ENCODE measurements at places on chromosomes 2 and 18.

GRCh38 chr18:70981400-70982140, 692.7 kb downstream of the SOCS6 start:
- no peak for DNase-seq

GRCh38 chr2:150853263-150853662, 365.8 kb upstream of the RND3 start:
- no peak for DNase-seq

- no peak for DNase-seq
These were observed 9.9 kb downstream of the TLK1 start for GRCh38 chr2:171150694-171151285.

DNA sequence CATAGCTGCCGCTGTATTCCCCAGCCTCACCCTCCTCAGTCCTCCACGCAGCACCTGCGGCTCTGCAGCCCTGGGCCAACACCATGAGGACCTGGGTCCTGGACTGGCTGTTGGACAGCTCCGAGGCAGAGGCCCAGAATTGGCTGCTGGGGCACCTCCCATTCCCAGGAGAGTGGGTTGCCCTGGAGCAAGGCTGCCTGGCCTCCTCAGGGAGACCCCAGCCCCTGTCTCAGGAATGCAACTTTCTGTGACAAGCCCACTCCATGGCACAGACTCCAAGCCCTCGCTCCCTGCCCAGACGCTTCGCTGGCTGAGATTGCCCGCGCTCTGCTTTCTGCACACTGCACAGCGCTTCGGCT, 33.0 kb downstream of the CYP26B1 start:
- no peak for DNase-seq

- DNase-seq = no peak
These were observed 23.2 kb downstream of the LAMA3 start for GRCh38 chr18:23712445-23712844.
